ENCODE measurements at places on chromosomes 4 and X. TPM values are rescaled to one million over a fixed set of nuclear protein-coding genes. Genes with fewer than 3 reads are reported as not detected.

DNA sequence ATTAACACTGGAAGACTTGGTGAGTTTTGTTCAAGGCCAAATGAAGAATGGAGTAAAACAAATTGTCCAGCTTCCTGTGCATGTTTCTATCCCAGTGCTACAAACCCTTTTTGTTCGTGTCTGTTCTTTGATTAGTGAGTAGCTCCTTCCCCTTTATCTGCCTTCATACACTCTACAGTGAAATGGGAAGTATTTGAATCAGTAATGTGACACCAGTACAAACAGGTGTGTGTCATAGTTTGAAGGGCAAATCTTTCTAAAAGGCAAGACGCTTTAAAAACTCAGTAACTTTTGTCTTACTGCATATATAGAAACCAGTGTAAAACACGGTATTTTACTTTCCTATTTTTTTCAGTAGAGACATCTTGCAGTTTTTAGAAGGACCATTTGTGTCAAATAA is 5.9 kb downstream of the ARHGEF38 start:
- H3K4me3 ChIP-seq: no peak overlapping the region
- H3K36me3 ChIP-seq: no peaks in the 10 kb centered on the region
- H3K27ac ChIP-seq: no peak overlapping the region
- H3K27me3 ChIP-seq: no peaks in the 10 kb centered on the region

DNA sequence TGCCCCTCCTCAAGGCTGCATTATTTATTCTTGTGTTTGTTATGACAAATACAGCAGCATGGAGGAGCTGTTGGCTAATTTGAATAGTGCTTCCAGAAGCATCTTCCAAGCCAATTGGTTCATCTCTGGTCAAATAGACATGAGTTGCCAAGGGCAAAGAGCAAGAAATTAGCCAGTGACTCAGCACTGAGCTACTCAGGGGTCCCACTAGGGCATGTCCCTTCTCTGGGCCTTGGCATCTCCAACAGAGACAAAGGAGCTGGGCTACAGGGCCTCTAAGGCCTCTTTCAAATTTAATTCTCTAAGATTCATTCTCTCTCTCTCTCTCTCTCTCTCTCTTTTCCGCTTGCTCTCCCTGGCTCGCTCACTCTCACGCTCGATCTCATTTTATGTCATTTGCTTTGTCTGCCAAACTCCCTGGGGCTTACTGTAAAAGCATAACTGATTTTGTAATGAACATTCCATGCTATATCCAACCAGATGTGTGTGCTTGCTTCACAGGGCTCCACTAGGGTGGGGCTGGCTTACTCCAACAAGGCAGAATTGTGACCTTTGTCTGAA is 86.7 kb upstream of the MAGEA4 start:
- no peak overlapping the region for H3K27ac ChIP-seq
- DNase-seq: no peak
- H3K27me3 ChIP-seq: no peaks in the 10 kb centered on the region
- H3K36me3 ChIP-seq: no peaks in the 10 kb centered on the region
- no peak overlapping the region for H3K4me3 ChIP-seq

GNPDA2 gene
- 5.3 TPM for total RNA-seq

SLC4A4 gene
- 3.0 TPM for total RNA-seq

SPANXA2 gene
- not detected for total RNA-seq
